ENCODE measurements at places on chromosomes 6 and 20. TPM values are rescaled to one million over a fixed set of nuclear protein-coding genes. Genes with fewer than 3 reads are reported as not detected.

Gene TTPAL
- 9.0 TPM for total RNA-seq

Gene PHACTR1
- total RNA-seq: 1.3 TPM

GRCh38 chr20:33313686-33314314 is 30.8 kb downstream of the BPIFB1 start:
- H3K27me3 ChIP-seq: no peaks in the 10 kb centered on the region
- H3K36me3 ChIP-seq: no peaks in the 10 kb centered on the region
- no peaks in the 10 kb centered on the region for H3K4me1 ChIP-seq
- no peak for DNase-seq

DNA sequence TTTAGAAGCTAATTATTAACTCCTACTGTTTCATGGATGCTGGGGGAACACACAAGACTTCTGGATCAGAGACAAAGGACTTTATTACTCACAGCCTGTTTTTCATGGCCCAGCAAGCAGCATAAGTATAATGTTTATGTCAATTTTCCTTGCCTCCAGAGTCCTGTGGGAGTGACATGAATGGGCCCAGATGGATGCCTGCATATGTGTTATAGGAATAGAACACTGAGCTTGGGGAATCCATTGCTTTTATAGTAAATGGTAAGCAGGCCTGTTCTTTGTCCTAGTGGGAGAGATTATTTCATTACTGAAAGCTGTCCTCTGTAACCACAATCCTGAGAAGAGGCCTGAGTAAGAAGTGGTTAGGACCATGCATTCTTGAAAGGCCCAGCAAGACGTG is 25.6 kb downstream of the BLTP3A start:
- no peak for DNase-seq
- H3K36me3 ChIP-seq: peaks cover 6% of the 10 kb centered on the region
- H3K4me3 ChIP-seq: no peak overlapping the region
- H3K27me3 ChIP-seq: no peaks in the 10 kb centered on the region
- H3K4me1 ChIP-seq: no peaks in the 10 kb centered on the region
- H3K27ac ChIP-seq: no peak overlapping the region

DNA sequence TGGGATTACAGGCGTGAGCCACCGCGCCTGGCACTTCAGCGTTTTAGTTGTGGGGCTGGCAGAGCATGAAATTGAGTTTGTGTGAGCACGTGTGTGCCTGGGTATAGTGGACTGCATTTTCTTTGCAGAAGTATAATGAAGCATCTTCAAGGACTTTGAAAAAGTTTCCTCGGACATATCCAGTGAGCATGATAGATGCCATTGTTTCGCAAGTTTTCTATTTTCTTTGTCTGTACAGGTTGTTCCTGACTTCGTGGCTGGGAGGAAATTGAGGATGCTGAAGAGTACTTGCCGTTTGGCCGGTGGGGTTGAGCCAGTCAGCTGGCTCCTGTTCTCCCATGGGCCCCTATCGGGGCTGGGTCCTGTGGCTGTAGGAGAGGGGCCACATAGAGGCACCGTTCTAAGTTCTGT is 55.9 kb downstream of the RREB1 start:
- peaks cover 28% of the 10 kb centered on the region for H3K4me1 ChIP-seq
- H3K27me3 ChIP-seq: no peaks in the 10 kb centered on the region
- no peak for DNase-seq

GRCh38 chr6:138728662-138729061 is 44.9 kb upstream of the CCDC28A start:
- DNase-seq: no peak
- no peaks in the 10 kb centered on the region for H3K27me3 ChIP-seq
- H3K4me3 ChIP-seq: no peak overlapping the region
- no peaks in the 10 kb centered on the region for H3K36me3 ChIP-seq

DNA sequence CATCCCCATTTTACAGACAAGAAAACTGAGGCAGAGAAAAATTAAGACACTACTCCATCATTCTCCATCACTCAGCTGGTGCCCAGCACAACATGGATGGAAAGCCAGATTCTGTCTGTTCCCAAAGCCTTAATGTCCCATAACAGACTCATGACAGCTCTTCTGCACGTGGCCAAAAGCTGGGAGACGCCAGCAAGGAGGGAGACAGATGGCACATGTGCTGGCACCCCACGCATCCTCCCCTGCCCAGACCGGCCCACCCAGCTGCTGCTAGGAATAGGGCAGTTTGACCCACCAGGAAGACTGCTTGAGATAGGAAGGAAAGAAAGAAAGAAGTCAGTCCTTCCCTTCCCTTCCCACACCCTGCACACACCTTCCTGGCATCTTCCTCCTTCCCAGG is 96.3 kb downstream of the PREX1 start:
- H3K27me3 ChIP-seq: no peaks in the 10 kb centered on the region
- no peak overlapping the region for H3K27ac ChIP-seq
- H3K4me1 ChIP-seq: peaks cover 47% of the 10 kb centered on the region
- DNase-seq: no peak
